ENCODE measurements at places on chromosomes 7 and 10.

- no peak for DNase-seq
Observed at GRCh38 chr10:26251925-26252324, 35.4 kb downstream of the GAD2 start.

GRCh38 chr10:42983591-42983990 is 93.3 kb upstream of the RET start:
- DNase-seq, result no peak

DNA sequence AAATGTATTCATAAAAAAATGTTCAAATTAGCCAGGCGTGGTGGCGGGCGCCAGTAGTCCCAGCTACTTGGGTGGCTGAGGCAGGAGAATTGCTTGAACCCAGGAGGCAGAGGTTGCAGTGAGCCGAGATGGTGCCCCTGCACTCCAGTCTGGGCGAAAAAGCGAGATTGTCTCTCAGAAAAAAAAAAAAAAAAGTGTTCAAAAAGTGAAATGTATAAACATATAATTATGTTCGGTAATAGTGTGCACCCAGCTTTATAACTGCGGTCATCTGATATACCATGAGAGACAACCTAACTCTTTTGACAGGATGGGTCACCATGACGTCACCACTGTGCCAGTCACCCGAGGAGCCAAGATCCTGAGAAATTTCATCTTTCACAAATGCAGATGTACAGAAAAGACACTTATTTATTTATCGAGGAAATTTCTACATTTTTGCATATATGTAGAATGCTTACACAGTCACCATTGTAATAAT is 594 bp upstream of the RP9 start:
- no peak for DNase-seq

- DNase-seq, result no peak
Observed at GRCh38 chr10:103812004-103812403, 43.4 kb downstream of the SH3PXD2A start.

- DNase-seq, result no peak
Observed at GRCh38 chr7:140285938-140286337, 109.2 kb upstream of the KDM7A start.

All from stimulated activated CD8-positive, alpha-beta memory T cell treated with anti-CD3 and anti-CD28 coated beads, Interleukin-7, amount 100 ng/mL, for 1 hour (primary cell).